ENCODE measurements at places on chromosomes 6 and 20. TPM values are rescaled to one million over a fixed set of nuclear protein-coding genes. Genes with fewer than 3 reads are reported as not detected.

E2F3 gene
- 10.8 TPM for total RNA-seq

LST1 gene
- total RNA-seq: not detected

DNA sequence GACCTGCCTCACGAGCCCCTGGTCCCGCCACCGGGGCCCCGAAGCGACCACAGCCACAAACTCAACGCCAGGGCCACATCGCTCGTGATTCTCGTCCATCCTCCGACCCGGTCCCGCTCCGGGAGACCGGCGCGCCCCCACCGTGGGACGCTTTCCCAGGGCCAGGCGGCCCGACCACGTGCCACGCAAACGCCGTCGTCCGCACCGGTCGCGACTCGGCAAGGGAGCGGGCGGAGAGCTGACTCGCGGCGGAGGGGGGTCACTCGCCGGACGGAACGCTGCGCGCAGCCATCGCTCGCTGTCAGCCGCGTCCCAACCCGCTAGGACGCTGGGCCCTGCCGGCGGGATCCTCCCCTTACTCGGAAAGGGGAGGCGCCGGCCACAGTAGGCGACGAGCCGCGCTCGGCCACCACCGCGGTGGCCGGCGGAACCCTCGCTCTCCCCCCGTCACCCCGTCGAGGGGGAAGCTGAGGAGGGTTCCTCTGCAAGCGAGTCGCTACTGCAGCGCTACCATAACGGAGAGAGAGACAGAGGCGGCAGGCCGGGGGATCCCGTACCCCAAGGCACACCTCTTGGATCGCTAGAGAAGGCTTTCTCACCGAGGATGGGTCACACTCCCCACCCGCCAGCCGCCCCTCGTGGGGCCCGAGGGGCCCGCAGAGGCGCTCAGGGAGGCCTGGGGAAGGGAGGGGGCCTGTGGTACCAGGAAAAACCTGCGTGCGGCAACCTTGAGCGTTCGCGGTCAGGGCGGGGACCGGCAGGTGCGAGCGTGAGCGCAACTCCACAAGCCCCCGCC, 511.8 kb upstream of the ZNF337 start:
- peaks cover 43% of the 10 kb centered on the region for H3K27me3 ChIP-seq
- H3K36me3 ChIP-seq: no peaks in the 10 kb centered on the region
- peak; percentile 32 for DNase-seq
- peaks cover 5% of the 10 kb centered on the region for H3K4me1 ChIP-seq
- H3K27ac ChIP-seq: no peak overlapping the region

GSTA1 gene
- total RNA-seq: 1,195 TPM

DNA sequence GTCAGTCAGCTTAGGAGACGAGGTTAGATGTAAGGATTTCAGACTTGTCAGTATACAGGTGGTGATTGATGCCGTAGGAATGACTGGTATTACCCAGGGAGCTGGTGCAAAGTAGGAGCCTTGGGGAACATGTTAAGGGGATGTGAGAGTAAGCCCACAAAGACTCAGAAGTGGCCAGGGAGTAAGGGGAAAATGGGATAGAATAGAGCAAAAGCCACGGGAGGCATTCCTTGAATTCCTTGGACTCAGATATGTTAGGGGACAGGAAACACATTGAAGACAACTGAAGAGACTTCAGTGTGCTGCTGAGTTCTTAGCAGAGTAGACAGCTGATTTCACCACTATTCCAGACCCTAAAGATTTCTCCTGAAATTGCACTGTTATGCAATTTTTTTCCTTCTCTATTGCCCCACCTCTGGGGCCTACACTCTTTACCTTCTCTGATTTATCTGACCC, 1.2 kb upstream of the ACAT2 start:
- peaks cover 20% of the 10 kb centered on the region for H3K4me1 ChIP-seq
- H3K27me3 ChIP-seq: no peaks in the 10 kb centered on the region
- H3K4me3 ChIP-seq: peak overlapping the region; percentile 68
- peak; percentile 16 for DNase-seq
- peak overlapping the region; percentile 99 for H3K27ac ChIP-seq

DNA sequence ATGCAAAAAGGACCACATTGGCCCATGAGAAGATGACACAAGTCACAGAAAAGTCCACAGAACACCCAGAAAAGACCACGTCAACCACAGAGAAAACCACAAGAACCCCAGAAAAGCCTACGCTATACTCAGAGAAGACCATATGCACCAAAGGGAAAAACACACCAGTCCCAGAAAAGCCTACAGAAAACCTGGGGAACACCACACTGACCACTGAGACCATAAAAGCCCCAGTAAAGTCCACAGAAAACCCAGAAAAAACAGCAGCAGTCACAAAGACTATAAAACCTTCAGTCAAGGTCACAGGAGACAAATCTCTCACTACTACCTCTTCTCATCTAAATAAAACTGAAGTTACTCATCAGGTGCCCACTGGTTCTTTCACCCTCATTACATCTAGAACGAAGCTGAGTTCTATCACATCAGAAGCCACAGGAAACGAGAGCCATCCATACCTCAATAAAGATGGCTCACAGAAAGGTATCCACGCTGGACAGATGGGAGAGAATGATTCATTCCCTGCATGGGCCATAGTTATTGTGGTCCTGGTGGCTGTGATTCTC, 11.2 kb downstream of the MUCL3 start:
- peaks cover 33% of the 10 kb centered on the region for H3K27me3 ChIP-seq
- H3K36me3 ChIP-seq: no peaks in the 10 kb centered on the region
- no peaks in the 10 kb centered on the region for H3K4me1 ChIP-seq
- DNase-seq: no peak
- H3K27ac ChIP-seq: no peak overlapping the region

HEY2 gene
- total RNA-seq: 0.80 TPM

C20orf96 gene
- total RNA-seq: 2.9 TPM

GRCh38 chr6:43969158-43969981, 157.9 kb downstream of the MRPL14 start:
- no peak for DNase-seq
- no peak overlapping the region for H3K4me3 ChIP-seq
- no peak overlapping the region for H3K27ac ChIP-seq

GMPR gene
- total RNA-seq: 6.1 TPM

PRKN gene
- 2.8 TPM for total RNA-seq

DNA sequence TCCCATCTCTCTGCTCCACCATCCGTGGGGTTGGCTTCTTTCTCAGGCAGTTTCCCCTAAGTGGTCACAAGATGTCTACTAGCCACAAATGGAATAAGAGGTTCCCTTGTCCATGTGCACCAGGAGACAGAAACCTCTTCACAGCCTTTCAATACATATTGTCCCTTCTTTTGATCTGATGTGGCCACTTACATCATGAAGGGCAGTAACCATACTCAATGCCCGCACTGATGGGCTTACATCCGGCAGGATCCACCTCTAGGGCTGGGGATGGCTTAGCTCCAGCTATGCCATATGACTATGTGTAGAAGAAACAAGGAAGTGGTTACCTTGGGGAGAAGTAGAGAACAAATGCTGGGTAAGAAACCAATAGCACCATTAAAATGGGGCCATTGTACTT, 64.4 kb downstream of the PLEKHG1 start:
- no peaks in the 10 kb centered on the region for H3K27me3 ChIP-seq
- H3K27ac ChIP-seq: no peak overlapping the region
- peaks cover 22% of the 10 kb centered on the region for H3K4me1 ChIP-seq
- H3K36me3 ChIP-seq: no peaks in the 10 kb centered on the region

UNC5CL gene
- total RNA-seq: 38.1 TPM

- H3K27ac ChIP-seq: peak overlapping the region; percentile 70
- no peaks in the 10 kb centered on the region for H3K27me3 ChIP-seq
- H3K4me3 ChIP-seq: no peak overlapping the region
- peaks cover 9% of the 10 kb centered on the region for H3K4me1 ChIP-seq
Observed at GRCh38 chr20:59422872-59423544, 122.6 kb downstream of the EDN3 start.

ZFP57 gene
- total RNA-seq: not detected

DNA sequence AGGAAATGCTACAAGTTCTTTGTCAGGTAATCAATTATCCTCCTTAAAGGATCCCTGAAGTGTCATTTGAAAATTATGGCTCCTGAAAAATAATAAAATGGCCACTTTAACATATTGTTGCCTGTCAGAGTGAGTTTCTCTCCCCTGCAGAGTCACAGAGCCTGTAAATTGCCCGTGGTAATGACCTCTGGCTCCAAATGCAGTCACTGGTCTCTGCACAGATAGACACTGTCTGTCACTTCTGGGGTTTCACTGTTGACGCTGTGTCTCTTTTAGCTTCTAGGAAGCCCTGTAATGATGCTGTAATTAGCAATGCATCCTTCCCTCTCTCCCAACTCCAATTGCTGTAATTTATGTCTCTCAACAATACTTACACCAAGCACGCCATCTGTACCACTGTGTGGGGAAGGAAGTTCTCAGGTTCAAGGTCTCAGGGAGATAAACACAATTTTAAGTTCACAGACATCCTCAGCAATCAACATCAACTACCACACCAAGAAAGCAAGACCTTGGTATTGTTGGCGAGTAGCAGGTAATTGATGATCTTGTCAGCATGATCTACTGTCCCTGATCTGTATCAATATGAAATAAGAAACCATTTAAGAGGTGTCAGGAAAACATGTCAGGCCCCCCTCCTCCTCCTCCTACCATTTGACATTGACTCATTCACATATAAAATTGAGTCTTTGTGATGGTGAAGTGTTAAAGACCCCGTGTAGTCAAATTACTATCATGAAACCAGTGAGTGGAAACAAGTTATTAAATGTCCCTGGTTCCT, 91.2 kb upstream of the SULF2 start:
- DNase-seq: no peak
- H3K4me1 ChIP-seq: no peaks in the 10 kb centered on the region
- no peaks in the 10 kb centered on the region for H3K27me3 ChIP-seq
- H3K27ac ChIP-seq: no peak overlapping the region
- no peaks in the 10 kb centered on the region for H3K36me3 ChIP-seq
- no peak overlapping the region for H3K4me3 ChIP-seq

DNA sequence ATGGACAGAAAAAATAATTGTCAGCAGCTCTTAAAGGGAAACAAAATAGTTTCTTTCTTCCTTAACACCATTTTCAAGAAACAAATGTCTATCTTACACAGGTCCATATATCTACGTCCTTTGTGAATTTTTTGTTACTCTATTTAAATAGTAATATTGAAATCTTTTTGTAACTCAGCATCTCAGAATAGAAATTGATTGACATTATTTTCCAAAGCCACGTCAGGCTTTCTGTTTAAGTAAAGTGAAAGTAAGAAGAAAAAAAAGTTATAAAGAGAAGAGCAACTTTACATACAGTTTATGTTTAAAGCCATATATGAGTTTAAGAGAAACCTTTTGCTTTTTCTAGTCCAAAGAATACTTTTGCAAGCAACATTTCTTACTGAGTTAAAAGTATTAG, 402.9 kb upstream of the SOX4 start:
- no peaks in the 10 kb centered on the region for H3K36me3 ChIP-seq
- no peak overlapping the region for H3K4me3 ChIP-seq
- no peak for DNase-seq
- H3K27me3 ChIP-seq: no peaks in the 10 kb centered on the region
- H3K27ac ChIP-seq: no peak overlapping the region
- H3K4me1 ChIP-seq: no peaks in the 10 kb centered on the region

- peaks cover 3% of the 10 kb centered on the region for H3K27me3 ChIP-seq
- peak overlapping the region; percentile 94 for H3K27ac ChIP-seq
- H3K4me3 ChIP-seq: peak overlapping the region; percentile 91
Observed at GRCh38 chr20:25058847-25059810, 1.2 kb upstream of the ACSS1 start.

- no peak for DNase-seq
- no peaks in the 10 kb centered on the region for H3K27me3 ChIP-seq
- H3K36me3 ChIP-seq: no peaks in the 10 kb centered on the region
- H3K4me1 ChIP-seq: no peaks in the 10 kb centered on the region
- no peak overlapping the region for H3K4me3 ChIP-seq
Observed at GRCh38 chr6:71321314-71321713, 32.7 kb downstream of the OGFRL1 start.

SLC17A1 gene
- total RNA-seq: 3.2 TPM

FOXQ1 gene
- total RNA-seq: 12.8 TPM

DNA sequence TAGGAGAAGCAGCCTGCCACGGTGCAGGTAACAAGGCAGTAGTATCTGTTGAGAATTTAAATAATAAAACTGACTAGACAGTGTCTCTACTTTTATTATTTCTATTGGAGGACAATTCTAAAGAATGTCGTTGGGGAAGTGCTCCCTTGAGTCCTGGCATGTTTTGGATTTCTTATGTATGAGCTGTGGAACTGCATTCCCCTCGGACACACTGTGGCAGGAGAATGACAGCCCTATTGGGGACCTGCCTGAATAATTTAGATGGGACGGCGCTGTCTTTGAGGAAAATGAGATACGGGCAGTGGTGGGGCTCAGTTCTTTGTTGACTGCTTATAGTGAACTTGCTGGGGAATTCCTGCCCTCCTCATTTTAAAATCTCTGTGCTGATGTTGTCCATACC, 2.4 kb upstream of the SCP2D1 start:
- no peaks in the 10 kb centered on the region for H3K4me1 ChIP-seq
- H3K4me3 ChIP-seq: no peak overlapping the region
- H3K36me3 ChIP-seq: no peaks in the 10 kb centered on the region
- no peak for DNase-seq
- H3K27me3 ChIP-seq: no peaks in the 10 kb centered on the region
- H3K27ac ChIP-seq: no peak overlapping the region

DNA sequence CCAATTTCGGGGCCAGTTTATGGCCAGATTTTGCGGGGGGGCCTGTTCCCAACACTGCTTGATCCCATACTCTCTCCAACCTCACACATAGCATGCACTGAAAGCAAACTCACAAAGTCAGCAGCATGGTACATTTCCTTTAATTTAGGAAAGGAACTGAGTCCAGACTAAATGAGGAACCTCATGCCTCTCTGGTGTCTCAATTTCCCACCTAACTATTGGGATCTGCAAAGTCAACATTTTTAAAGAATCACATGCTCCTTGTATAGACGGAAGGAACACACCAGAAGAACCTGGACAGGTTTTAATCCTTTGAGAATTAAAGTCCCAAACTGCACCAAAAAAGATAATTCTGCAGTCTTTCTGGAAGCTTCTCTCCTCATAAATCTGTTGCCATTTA, 33.3 kb downstream of the FAM50B start:
- peaks cover 16% of the 10 kb centered on the region for H3K4me1 ChIP-seq
- H3K27ac ChIP-seq: peak overlapping the region; percentile 35
- H3K27me3 ChIP-seq: no peaks in the 10 kb centered on the region
- H3K4me3 ChIP-seq: no peak overlapping the region
- DNase-seq: no peak
- no peaks in the 10 kb centered on the region for H3K36me3 ChIP-seq

DNA sequence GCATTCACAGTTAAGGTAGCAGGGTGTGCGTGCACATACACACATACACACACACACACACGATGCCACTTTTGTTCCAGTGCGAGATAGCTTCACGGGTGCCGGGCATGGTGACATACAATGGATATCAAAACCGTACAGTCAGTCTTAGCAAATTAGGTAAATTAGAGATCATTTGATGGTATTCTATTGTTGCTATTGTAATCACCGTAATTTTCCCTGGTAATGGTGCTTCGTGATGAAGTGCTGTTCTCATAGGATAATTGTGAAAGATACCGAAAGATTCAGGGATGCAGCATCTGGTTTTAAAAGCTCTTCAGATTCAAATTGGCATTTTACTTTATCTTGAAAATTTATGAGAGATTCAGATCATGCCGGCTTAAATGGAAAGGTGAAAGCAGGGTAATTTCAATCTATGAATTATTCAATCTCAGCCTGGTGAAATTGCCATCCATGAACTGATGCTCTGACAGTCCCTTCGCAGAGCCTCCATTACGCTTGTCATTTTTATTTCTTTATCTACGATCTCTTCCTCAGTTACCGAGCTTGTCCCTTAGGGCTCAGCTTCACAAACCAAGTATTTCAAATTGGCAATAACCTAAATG, 71.3 kb upstream of the SOX4 start:
- H3K27me3 ChIP-seq: peaks cover 18% of the 10 kb centered on the region
- no peak overlapping the region for H3K4me3 ChIP-seq
- no peaks in the 10 kb centered on the region for H3K36me3 ChIP-seq
- DNase-seq: no peak
- no peak overlapping the region for H3K27ac ChIP-seq
- H3K4me1 ChIP-seq: no peaks in the 10 kb centered on the region

EYA4 gene
- 1.8 TPM for total RNA-seq

E2F1 gene
- total RNA-seq: 9.1 TPM
